ENCODE measurements at places on chromosomes 3 and 15.
A peak's percentile ranks its signal among the peaks of the same experiment; 100 is the strongest.

DNA sequence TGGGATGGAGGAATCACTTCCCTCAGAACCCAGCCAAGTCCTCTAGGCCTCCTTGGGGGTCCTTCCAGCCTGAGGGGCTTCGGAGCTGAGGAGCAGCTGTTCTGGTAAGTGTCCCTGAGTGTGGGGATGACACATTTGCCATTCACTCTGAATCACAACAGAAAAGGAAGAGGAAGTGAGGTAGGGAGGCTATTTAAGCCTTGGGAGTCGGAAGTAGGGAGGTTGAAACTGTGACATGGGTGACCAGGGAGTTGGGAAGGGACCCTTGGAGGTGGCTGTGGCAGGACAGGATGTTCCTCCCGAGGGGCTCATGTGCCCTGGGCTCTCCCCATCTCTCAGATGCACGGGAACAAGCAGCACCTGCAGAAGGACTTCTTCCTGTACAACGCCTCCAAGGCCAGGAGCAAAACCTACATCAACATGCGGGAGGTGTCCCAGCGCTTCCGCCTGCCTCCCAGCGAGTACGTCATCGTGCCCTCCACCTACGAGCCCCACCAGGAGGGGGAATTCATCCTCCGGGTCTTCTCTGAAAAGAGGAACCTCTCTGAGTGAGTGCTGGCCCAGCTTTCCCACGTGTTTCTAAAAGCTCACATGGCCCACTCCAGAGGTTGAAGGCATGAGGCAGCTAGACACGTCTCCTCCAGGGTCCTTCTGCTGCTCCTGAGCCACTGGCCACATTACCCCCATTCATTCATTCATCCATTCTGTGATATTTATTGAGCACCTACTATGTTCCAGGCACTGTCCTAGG, 43.3 kb downstream of the CAPN3 start:
- DNase-seq, result no peak

- DNase-seq, result no peak
Observed at GRCh38 chr3:40850861-40851260, 326.1 kb downstream of the ZNF621 start.

GRCh38 chr3:159356606-159357005, 554.8 kb downstream of the MFSD1 start:
- no peak for DNase-seq

GRCh38 chr3:55615694-55616295, 128.7 kb upstream of the WNT5A start:
- no peak for DNase-seq

- no peak for DNase-seq
Observed at GRCh38 chr3:183210341-183210740, 42.7 kb upstream of the B3GNT5 start.

DNA sequence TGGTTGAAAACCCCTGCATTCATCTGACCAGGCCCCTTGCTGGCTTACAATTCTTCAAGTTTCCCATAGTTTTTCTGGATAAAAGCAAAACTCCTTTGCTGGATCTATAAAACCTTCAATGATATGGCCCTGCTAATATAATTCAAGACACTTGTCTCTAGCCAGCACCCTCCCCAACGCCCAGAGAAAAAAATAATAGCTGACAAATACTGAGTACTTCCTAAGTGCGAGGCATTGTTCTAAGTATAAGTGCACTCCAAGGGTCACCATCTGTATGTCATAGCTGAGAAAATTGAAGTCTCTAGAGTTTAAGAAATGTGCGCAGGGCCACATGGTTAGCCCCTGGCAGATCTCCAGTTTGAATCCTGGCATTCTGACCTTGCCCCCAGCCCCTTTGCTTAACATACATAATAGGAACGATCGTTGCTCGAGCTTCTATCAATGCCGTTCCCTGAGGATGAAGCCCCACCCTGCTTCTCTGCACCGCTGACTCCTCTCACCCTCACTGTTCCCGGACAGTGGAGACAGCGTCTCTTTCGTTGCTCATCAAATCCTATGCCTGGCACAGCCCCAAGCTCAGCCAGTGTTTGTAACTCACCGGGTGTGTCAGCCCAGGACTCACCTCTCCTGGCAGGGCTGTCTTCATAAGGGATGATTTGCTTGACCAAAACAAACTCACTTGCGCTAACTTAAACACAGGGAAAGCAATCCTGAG, 377.1 kb upstream of the PROK2 start:
- no peak for DNase-seq

DNA sequence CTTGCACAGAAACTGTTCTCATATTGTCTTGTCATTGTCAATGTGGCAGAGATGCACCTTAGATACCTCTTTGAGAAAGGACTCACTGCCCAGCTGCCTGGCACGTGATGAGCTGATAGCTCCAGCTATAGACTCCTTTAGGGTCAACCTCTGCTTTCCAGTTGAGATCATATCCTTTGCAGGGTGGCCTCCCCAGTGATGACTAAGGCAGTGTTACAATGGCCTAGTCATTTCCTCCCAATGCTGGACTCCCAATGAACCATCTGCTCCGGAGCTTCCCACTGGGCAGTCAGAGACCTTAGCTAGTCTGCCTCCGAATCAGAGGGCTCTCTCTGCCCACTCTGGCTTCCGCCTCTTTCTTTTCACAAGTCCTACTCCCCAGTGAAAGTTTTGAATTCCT, 79.5 kb downstream of the CHRD start:
- DNase-seq, result no peak

DNA sequence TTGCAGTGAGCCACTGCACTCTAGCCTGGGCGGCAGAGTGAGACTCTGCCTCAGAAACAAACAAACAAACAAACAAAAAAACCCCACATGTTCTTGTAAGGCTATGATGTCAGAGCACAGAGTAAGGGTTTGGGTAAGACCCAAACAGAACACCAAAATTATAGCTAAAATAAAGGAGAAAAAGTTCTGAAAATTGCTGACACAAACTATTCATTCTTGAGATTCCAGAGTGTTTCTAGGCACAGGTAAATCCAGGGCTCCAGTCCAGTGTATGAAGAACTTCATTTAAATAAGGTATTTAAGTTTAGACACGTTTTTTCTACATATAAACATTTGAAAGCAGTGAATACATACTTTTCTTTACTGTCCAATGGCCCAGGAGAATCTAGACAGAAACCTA, 3.9 kb downstream of the CDC25A start:
- DNase-seq, result no peak

- peak; percentile 22 for DNase-seq
Observed at GRCh38 chr3:155745795-155746550, 1.1 kb upstream of the PLCH1 start.

- no peak for DNase-seq
Observed at GRCh38 chr3:27883266-27883665, 161.1 kb upstream of the EOMES start.

DNA sequence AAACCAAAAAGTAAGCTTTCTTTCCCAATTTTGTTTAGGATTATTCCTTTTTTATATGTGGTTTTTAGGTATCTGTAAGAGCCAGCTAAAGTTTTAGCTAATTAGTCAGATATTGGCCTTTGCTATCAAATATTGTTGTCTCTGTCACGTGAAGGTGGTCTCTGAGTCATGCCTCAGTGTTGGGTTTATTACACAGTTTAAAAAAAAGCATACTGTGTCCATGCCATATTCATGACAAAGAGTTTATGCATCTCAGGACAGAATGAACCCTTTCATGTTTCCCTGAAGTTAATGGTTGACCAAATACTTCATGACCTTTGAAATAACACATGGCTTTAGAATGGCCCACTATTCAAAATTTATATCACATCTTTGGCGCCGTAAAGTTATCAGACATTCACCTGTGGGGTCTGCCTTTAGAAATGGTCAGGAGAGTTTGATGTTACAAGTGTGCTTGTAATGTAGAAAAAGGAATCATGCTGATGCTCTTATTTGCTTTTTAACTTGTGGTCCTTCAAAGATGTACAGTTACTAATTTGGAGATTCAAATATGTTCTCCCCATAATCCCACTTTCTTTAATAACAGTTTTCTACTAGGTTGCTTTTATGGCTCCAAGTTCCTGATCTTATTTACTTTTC, 101.5 kb downstream of the MYRIP start:
- no peak for DNase-seq

- peak; percentile 21 for DNase-seq
Observed at GRCh38 chr3:44862226-44862637, 520 bp downstream of the TMEM42 start.

DNA sequence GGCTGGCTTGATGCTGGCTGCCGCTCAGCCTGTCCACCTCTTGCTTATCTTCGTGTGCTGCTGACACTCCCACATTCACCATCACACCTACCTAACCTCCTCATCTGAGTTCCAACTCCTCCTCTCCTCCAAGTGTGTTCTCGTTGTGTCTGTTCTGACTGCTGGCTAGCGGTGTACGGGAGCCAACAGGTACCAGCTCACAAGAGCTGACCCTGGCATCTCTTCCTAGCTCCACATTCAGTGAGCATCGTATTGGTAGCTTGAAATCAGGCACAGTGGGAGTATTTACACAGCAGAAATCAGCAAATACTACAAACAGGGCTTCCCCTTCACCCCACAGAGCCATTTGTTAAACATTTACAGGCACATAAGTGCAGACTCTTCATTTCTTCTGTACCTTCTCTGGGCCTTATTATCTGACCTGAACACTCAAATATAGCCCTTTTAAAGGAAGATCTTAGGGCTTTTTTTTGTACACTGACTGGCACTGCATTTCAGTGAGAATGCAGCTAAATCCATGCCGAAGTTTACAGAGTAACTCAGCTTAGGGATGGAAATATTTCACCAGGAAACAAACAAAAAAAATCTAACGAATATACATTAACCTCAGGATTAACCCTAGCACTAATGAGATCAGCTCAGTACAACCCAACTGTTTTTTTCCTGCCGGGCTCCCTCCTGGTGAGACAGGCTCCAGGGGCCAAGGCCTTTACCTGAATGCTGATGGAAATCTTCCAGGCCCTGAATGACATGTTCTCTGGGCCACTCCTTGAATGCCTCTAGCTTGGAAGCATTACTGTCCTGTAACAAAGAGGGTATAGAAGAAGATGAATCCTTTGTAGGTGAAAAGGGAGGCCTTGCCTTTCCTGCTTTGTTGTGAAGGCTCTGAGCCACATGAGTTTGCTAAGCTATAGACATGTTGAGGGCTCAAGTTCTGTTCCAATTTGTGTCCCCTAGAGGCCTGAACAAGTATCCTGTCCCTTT, 150.5 kb upstream of the LPP start:
- DNase-seq, result no peak

DNA sequence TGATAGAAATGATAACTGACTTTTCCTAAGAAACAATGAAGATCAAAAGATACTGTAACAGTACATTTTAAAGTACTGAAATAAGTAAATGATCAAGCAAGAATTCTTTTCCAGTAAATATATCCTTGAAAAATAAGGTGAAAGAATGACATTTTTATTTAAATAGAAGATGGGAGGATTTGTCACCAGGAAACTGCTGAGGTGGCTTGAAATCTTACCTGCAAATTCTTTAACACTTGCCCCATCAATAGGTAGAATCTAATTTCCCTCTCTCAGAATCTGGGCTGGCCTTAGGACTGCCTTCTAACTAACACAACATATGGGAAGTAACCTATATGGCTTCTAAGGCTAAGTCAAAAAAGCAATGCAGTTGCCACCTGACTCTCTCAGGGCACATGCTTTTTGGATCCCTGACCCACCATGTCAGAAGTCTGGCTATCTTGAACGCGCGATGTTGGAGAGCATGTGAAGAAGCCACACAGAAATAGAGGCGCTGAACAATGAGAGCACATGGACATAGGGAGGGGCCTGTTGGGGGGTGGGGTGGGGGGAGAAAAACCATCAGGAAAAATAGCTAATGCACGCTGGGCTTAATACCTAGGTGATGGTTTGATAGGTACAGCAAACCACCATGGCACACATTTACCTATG, 11.5 kb downstream of the ACSBG1 start:
- no peak for DNase-seq

DNA sequence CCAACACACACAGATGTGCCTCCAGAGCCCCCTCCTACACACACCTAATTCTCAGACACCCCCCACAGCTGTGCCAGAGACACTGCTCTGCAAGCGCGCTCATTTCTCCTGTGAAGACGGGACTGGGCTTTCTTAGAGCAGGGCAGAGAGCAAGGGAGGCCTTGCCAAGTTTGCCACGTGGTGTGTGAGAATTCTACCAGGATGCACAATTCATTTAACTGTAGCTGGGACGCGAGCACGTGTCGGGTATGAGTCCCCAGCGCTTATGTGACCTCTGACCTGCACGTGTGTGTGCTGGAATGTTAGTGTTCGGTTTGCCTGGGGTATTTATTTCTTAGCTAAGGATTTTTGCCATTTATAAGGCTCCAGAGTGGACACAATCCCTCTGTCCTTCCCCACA, 37.0 kb downstream of the FEM1B start:
- DNase-seq, result no peak

DNA sequence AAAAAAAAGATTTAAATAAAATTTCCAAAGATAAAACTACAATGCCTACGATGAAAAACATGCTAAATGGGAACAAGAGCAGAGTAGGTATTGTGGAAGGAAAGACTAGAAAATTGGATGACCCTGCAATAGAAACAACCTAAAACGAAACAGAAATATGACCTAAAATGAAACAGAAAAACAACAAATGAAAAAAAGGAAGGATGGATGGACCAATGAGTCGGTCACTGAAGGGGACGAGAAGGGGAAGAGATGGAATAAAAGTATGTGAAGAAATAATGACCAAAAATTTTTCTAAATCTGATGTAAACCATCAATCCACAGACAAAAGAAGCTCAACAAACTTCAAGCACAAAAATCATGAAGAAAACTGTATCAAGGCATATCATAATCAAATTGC, 44.8 kb downstream of the TBC1D2B start:
- DNase-seq, result no peak

Measured in activated CD8-positive, alpha-beta T cell treated with anti-CD3 and anti-CD28 coated beads for 36 hours (primary cell).